Activated T-cell treated with anti-CD3 and anti-CD28 coated beads for 4 hours (primary cell): ENCODE measurements at places on chromosomes 16 and 17.

- DNase-seq, result no peak
Observed at GRCh38 chr17:14125518-14126137, 56.3 kb downstream of the COX10 start.

- DNase-seq, result no peak
Observed at GRCh38 chr17:65088621-65089360, 32.3 kb upstream of the GNA13 start.

DNA sequence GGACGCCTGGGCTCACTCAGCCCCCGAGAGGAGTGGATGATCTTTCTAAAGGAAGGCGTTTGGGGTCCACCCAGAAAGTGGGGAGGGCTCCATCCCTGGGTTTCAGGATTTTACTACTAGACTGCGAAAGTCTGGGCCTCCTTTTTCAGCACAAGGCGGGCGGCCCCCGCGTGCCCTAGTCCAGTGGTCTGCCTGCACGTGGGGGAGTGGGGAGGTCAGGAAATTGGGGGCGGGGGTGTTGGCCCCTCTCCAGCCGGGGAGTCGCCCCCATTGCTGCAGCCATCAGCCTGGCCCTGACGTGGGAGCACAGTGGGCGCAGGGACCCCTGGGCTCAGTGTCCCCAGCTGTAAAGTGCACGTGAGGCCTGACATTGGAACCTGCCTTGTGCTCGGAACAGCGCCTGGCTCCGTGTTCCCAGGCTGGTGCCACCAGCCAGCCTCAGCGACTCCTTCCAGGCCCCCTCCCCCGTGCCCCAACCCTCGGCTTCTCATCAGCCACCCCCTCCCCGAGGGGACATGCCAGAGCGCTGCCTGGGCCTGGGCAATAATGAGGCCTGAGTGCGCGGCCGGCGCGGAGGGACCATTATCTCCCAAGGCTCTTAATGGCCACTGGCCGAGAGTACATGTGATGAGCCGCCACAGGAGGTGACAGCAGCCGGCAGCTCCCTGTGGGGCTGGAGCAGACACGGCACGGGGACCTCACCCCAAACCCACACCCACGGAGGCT lies 2.4 kb upstream of the C1QTNF8 start:
- no peak for DNase-seq

GRCh38 chr16:25106567-25107465 lies 4.7 kb upstream of the LCMT1 start:
- DNase-seq, result peak; percentile 40

GRCh38 chr16:24988593-24989338 lies 26.4 kb downstream of the ARHGAP17 start:
- DNase-seq, result no peak

GRCh38 chr16:57870753-57871454 lies 68.6 kb upstream of the KIFC3 start:
- DNase-seq, result no peak

DNA sequence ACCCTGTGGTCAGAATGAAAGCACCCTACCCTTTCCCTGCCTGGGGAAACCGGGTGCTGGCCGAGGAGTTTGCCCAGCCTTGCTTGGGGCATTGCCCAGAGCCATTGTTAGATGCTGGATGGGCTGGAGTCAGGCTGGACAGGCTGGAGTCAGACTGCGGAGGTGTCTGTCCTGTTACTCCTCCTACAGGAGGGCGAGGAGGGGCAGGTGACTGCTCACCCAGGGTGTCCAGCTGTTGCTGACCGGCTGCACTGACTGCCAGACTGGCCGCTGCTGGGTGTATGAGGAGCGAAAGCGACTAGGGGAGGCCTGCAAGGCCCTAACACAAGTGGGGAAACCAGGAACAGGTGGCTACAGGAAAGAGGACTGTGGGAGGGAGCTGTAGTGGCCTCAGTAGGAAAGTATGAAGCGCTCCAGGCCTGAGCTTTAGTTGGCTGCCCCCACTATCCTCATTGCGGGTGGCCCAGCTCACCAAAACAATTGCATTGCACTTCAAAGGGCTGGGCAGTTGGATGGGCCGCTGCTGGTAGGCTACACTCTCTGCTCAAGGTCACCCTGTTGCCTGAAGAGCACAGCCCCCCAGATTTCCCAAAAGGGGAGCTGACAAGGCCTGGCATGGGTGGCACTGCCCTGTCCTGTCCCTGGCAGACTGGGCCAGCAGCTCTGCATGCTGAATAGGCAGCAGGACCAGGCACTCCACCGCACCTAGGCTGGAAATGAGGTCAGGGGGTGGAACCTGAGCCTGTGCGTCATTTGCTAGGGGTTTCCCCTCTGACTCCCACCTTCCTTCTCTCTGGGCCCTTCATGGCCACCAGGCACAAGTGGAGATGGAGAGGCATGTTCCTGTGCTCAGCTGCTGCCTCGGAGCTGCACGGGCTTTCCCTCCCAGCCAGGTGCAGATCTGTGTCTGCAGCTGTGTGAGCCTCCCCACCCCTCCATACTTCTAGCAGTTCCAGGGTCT lies 18.4 kb downstream of the LDHD start:
- DNase-seq, result peak; percentile 58

GRCh38 chr17:44344939-44345453 lies at the start of gene GRN:
GRN (plus strand) TSS chr17:44345302; CDS start chr17:44349165, 3,863 bp downstream.
- DNase-seq, result peak; percentile 74

DNA sequence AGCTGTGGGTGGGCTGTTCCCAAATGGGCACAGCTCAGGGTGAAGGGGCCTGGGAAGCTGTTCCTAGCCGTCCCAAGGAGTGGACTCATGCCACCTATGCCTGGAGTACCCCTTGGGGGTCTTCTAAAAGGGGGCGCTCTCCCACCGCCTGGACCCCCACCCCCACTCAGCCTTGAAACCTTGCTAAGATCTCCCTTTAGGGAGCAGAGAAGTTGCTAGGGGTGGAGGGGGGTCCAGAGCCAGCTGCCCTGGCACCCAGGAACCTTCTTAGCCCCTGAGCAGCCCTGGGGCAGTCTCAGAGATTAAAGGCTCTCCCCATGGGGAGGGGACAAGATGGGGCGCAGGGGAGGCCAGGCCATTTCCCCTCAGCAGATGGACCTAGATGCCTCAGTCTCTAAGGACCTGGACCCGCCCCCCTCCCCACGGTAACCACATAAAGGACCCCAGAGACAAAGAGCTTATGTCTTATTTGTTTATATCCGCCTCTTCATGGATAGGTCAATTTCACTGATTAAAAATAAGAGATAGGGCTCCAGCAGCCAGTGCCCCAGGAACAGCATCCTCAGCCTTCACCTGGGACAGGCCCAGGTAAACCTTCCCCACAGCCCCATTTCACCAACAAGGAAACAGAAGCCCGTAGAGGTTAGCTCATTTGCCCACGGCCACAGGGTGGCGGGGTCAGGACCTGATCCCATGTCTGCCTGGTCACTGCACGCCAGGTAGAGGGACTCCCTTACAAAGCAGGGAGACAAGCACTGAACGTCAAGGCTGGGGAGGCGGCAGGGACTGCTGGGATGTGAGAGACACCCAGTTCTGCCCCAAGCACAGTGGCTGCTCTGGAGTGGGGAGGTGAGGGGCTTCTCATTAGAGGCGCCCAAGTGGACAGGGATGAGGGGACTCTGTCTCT lies 3.4 kb downstream of the MTSS2 start:
- no peak for DNase-seq

DNA sequence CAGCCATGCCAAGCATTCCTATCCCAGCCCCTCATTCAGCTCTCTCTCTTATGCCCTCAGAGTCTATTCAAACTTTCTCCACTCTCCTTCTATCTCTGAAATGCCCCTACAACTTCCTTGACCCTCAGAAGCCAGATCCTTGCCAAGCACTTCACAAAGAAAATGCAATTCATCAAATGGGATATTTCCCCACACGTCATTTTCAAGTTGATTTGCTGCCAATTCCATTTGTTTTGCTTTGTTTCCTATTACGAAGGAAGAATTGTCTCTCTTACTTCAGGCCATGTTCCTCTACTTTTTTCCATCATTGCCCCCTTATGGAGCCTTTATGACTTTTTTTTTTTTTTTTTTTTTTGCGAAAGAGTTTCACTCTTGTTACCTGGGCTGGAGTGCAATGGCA lies 9.2 kb upstream of the ALOX12 start:
- no peak for DNase-seq

- DNase-seq, result no peak
Observed at GRCh38 chr17:13398091-13398490, 203.6 kb downstream of the HS3ST3A1 start.

DNA sequence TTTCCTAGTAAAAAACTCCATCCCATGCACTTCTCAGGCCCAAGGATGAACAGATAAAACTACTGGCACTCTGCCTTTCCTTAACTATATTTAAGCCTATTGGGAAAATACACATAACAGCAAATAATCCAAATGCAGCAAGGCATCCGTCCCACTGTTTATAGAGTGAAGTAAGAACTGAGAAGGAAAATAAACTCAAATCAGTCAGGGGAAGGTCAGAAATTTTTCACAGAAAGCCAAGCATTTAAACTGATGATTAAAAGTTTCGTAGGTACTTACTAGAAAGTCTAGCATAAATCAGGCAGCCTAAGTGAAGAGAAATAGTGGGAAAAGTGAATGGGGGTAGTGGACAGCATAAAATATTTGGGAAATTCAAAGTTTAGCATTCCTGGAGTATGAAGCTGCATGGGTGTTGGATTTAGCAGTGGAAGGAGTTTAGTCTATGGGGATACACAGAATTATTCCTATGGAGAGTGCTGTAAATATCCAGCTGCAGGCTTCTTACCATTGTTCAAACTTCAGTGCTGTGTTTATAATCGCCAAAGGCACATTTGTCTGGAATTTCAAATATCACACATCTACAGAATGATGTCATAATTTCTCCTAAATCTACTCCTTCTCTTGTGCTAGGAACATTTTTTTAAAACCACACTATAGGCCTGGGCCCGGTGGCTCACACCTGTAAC lies 1131.0 kb upstream of the GOT2 start:
- no peak for DNase-seq

DNA sequence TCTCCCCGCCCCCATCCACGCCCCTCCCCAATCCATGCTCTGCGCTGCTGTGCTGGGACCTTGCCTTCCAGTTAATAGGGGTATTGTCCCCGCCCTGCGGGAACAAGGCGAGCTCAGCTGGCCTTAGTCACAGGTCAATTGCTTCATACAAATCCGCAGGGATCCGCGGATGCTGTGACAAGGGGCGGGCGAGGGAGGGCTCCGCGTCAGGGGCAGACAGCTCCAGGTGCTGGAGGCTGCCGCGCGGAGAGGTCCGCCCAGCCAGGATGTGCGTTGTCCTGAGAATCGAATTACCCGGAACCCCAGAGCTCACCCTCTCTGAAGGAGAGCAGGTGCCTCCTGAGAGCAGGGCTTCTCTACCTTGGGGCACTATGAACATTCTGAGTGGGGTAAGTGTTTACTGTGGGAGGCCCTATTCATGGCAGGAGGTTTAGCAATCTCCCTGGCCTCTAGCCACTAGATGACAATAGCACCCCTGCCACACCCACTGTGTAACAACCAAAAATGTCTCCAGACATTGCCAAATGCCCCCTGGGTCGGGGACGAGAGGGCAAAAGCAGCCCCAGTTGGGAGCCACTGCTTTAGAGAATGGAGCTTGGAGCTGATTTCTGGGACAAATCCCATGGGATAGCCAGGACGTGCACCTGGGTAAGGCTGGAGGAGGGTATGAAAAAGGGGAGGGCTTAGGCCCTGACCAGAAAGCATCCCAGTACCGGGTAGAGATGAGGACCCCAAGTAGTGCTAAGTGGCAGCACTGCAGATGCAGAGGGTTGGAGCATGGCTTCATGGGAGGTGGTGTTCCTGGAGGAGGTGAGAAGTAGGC lies 138.2 kb downstream of the CYLD start:
- DNase-seq, result no peak

GRCh38 chr16:22216191-22216831 lies 10.2 kb downstream of the EEF2K start:
- no peak for DNase-seq

DNA sequence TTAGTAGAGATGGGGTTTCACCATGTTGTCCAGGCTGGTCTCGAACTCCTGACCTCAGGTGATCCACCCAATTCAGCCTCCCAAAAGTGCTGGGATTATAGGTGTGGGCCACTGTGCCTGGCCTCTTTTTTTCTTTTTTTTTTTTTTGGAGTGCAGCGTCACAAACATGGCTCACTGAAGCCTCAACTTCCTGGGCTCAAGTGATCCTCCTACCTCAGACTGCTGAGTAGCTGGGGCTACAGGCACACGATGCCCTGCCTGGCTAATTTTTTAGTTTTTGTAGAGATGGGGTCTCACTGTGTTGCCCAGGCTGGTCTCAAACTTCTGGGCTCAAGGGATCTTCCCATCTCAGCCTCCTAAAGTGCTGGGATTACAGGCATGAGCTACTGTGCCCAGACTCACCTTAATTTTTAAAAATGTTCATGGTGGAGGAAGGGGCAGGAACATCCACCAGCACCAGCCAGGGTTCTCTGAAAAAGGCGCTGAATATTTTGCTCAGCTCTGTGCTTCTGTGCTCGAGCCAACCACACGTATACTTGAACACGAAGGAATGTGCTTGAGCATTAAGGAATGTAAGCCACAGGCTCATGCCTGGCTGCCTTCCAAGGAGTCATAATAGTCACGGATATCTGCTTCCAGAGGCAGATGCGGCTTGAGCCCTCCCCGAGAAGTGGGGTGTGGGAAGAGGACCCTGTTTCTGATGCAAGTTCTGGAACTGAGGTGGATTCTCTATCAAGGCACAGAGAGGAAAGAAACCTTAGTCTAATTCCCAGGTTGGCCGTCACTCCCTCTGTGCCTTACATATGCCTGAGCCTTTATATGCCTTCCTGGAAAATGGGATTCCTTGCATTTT lies 65.5 kb upstream of the CREBBP start:
- DNase-seq, result no peak

GRCh38 chr16:51150888-51151320 lies at the start of gene SALL1:
SALL1 (minus strand) TSS chr16:51151270; CDS start chr16:51151241, 29 bp downstream.
- no peak for DNase-seq

GRCh38 chr17:7845359-7846062 lies 9.4 kb upstream of the TMEM88 start:
- DNase-seq, result no peak

- no peak for DNase-seq
Observed at GRCh38 chr17:62444063-62444462, 20.4 kb downstream of the METTL2A start.

GRCh38 chr17:38605841-38606645 lies at the start of gene SRCIN1:
SRCIN1 (minus strand) TSS chr17:38605952; CDS start chr17:38605705, 247 bp downstream.
- DNase-seq, result peak; percentile 20
